Stimulated activated CD8-positive, alpha-beta memory T cell treated with anti-CD3 and anti-CD28 coated beads, Interleukin-4, amount 100 ng/mL, for 4 hours (primary cell): ENCODE measurements at places on chromosomes 7 and 10.

- no peak for DNase-seq
Measured at GRCh38 chr10:113056441-113057021, 106.5 kb downstream of the TCF7L2 start.

DNA sequence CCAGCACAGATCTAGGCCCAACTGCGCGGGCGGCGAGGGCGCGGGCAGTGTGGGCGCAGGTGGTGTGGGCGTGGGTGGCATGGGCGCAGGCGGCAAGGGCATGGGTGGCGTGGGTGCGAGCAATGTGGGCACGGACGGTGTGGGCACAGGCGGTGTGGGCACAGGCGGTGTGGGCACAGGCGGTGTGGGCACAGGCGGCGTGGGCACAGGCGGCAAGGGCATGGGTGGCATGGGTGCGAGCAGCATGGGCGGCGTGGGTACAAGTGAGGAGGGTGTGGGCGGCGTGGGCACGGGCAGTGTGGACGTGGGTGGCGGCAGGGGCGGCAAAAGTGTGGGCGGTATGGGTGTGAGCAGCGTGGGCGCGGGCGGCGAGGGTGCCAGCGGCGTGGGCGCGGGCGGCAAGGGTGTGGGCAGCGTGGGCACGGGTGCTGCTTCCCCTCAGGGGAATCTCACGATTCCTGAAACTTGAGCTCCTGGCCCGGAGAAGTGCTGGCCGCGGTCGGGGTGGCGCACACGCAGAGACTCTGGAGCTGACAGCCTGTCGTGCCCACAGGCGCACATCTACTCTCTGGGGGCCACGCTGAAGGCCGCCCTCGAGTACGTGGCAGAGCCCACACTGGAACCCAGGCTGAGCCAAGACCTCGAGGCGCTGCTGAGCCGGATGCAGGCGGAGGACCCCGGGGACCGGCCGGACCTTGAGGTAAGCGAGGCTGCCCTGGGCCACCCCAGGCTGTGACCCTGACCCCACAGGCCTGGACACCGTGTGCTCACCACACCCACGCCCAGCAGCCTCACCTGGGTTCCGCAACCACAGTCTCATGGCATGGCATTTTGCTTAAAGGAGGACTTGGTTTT lies 23.0 kb downstream of the KNDC1 start:
- DNase-seq: no peak

GRCh38 chr10:89332123-89332633 lies 4.4 kb downstream of the IFIT3 start:
- DNase-seq: no peak

GRCh38 chr10:30093303-30093950 lies 34.0 kb upstream of the JCAD start:
- DNase-seq: no peak

GRCh38 chr10:31467791-31468535 lies 148.9 kb downstream of the ZEB1 start:
- DNase-seq: no peak

GRCh38 chr7:8566016-8566415 lies 132.6 kb downstream of the NXPH1 start:
- no peak for DNase-seq

GRCh38 chr10:11625019-11625735 lies 13.7 kb upstream of the USP6NL start:
- no peak for DNase-seq

DNA sequence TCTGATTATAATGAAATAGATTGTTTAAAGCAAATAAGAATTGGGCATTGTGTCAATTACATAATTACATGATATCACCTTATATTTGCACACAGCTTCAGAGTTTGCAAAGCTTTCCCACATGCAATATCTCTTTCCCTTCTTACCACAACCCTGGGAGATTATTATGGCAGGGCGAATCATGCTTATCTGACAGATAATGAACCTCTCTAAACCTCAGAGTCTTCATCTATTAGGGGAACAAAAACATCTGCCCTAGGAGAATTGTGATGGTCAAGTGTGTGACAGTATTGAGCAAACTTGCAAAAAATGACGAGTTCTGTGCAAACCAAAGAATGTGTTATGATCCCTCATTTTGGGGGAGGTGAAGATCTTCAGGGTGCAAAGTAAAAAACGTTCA lies 90.0 kb downstream of the MYOF start:
- DNase-seq: no peak

DNA sequence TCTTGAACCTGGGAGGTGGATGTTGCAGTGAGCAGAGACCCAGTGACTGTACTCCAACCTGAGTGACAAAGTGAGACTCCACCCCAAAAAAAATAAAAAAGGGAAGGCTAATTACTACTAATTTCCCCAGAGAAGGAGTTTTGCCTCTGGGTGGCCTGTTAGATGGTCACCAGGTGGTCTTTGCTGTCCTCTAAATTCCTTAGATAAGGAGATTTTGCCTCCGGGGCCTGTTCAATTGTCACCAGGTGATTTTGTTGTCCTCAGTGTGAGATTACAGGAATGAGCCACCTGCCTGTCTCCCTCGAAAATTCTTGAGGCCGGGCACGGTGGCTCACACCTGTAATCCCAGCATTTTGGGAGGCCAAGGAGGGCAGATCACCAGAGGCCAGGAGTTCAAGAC lies 24.4 kb upstream of the ZMIZ2 start:
- DNase-seq: no peak

GRCh38 chr10:91590142-91590903 lies 42.5 kb downstream of the PPP1R3C start:
- DNase-seq: no peak

DNA sequence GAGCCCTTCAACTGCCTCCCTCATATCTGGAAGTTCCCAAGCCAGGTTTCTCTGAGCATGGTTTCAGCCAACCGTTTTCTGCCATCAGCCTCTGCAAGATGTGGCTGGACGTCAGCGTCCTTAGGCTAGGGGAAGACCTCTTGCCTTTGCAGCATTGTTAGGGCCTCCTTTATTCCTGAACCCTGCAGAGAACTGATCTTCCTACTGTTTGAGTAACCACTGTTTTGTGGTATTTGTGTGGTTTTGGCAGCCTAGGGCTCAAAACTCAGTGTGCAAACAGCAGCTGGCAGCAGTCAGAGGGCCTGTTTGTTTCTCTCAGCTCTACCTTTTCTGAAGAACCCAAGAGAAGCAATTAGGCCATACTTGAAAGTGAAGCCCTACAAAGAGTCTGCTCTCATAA lies 83.4 kb upstream of the SEMA3E start:
- no peak for DNase-seq

DNA sequence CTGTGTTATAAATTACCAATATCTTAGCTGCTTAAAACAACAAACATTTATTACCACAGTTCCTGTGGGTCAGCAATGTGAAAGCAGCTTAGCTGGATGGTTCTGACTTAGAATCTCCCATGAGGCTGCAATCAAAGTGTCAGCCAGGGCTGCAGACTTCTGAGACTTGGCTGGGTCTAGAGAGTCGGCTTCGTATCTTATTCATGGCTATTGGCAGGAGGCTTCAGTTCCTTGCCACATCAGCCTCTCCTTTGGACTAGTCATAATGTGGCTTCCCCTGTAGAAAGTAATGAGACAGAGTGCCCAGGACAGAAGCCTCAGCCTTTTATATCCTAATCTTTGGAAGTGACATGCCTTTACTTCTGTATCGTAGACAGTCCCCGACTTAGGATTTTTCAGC lies 27.3 kb downstream of the RALA start:
- DNase-seq: no peak

- no peak for DNase-seq
Measured at GRCh38 chr10:8235253-8236027, 181.0 kb downstream of the GATA3 start.

DNA sequence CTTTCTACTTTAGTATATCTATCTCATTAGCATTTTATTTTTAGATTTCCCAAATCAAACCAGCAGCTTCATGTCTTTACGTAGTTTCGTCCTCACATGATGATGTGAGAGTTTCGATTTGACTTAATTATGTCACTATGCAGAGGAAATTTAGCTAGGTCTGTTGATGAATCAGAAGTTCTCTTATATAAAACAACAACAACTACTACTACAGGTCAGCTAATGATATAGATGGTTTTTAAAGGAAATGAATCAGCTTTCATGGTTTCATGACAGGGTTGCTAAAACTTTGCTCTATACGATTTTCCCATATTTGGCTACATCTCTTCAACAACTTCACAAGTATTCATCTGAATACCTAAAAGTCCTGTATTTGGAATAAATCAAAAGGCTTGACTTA lies 28.6 kb downstream of the JAZF1 start:
- DNase-seq: no peak

DNA sequence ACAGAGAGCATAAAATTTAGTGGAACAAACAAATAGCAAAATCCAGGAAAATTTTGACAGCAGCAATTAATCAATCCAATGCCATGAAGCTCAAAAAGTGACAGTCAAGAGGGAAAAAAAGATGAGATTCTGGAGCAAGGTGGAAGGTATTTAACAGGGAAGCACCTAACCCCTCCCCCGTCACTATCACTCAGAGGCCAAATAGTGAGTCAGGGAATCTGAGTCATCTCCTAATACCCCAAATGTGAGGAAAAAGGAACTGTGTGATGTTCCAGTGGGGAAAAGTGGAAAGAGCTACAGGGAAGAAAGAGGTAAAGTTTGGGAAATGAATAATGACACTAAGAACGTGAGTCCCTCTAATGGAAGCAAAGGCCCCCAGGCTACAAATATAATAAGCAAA lies 113.2 kb upstream of the PHF14 start:
- no peak for DNase-seq

GRCh38 chr7:376306-377079 lies 86.5 kb downstream of the FOXL3 start:
- DNase-seq: no peak

GRCh38 chr7:147197006-147197405 lies 1080.4 kb downstream of the CNTNAP2 start:
- no peak for DNase-seq

- DNase-seq: no peak
Measured at GRCh38 chr10:131876508-131876907, 24.3 kb upstream of the PPP2R2D start.
